Urinary bladder (tissue), 4 donors: ENCODE measurements at places on chromosomes 5 and 9. TPM values are rescaled to one million over a fixed set of nuclear protein-coding genes. Genes with fewer than 3 reads are reported as not detected.

IFNA16 gene
- not detected for polyA plus RNA-seq

TMC1 gene
- polyA plus RNA-seq = 0.66 TPM

PCDHGC4 gene
- 0.23 TPM for polyA plus RNA-seq

TAF11L5 gene
- not detected for polyA plus RNA-seq
